ENCODE measurements at places on chromosomes 3 and 15.
A peak's percentile ranks its signal among the peaks of the same experiment; 100 is the strongest.

DNA sequence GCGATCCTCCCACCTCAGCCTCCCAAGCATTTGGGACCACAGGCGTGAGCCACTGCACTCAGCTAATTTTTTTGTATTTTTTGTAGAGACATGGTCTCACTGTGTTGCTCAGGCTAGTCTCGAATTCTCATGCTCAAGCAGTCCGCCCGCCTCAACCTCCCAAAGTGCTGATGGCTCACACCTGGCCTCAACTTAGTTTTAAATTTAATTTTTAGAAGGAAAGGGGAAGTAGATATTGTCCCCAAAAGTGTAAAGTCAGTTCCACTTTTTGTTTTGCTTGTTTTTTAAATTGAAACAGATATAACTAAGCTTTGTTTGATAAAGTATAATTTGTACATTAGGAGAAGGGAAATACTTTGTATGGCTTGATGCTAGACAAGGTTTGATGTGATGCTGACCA lies 31.3 kb upstream of the NFKBIZ start:
- no peak for DNase-seq

DNA sequence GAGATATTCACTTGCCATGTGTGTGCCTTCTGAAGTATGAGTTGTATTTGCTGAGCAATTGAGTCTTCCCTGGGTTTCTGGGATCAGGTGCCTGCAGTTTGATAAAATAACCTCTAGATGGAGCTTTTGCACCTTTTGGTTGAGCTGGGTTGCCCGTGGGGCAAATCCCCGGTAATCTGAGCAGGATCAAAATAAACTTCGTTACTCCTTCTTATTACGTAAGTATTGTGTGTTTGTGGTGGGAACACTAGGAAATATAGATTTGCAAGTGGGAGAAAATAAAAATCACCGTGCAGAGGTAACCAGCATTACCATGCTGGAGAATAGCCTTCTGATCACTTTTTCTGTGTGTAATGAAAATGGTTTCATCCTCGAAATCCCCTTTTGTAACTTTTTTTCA lies 277.4 kb upstream of the NR2E3 start:
- DNase-seq: no peak

DNA sequence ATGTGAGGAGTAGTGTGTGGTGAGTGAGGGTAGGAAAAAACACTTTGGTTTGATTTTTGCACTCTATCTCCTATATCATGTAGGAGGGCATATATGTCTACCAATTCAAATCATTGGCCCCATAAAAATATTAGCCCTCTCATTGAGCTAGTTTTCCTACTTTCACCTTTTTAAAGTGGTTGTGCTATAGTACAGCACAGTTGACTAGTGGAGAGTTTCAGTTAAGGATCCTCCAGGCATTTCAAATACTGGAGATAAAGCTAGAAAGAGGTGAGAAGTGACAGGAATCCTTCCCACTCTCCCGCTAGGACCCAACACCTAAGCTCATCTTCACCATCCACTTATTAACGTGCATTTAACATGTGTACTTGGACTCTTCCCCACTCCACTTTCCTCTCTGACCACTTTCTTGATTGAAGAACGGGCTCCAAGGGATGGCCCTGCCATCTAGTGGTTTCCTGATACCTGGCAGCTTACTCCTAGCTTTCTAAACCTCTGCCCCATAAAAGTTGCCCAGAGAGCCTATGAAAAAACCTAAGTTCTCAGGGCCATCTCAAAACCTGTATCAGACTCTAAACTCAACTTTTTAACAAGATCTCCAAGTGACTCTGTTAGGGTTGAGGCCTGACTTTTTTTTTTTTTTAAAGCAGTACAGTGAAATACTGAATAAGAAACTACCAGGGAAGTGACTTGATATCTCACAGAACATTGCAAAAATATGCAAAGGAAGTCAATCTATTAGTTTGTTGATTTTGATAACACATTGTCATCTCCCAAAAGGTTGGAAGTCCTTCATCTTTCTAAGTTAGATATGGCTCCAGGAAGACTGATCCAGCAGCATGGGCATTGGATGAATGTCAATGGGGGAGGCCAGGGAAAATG lies 17.9 kb downstream of the IL12A start:
- no peak for DNase-seq

DNA sequence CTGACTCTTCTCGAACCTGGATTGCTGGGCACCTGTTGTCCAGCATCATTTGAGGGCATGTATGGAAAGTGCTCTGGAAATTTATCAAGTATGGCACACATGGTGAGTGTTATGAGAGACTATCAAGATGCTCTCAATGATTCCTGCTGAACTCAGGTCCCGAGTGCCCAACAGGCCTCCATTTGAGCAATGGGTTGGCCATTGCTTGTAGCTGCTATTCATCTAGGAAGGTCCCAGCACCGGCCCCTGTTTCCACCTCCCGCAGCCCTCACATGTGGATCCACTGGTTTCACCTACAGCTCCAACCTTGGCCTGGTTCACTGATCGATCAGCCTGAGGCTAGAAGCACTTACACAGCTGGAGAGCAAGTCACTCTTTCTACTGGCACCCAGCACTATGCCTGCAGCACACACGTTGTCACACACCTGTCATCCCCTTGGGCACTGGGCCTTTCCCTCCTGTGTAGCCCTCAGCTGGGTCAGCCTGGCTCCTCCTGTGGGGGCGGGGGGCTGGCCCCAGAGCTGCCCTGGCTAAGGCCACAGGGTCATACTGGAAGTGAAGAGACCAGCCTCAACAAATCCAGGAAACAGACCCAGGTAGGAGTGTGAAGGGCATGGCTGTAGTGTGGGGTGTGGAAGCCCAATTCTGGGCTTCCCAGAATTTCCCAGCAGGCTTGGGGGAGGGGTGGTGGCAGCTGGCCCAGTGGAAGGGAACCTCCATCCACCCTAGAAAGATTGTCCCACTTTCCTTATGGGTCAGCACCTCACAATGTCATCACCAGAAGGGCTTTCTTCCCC lies 41.7 kb upstream of the SMAD3 start:
- DNase-seq: no peak

- DNase-seq: no peak
Measured at GRCh38 chr15:93110502-93111040, 21.6 kb upstream of the RGMA start.

DNA sequence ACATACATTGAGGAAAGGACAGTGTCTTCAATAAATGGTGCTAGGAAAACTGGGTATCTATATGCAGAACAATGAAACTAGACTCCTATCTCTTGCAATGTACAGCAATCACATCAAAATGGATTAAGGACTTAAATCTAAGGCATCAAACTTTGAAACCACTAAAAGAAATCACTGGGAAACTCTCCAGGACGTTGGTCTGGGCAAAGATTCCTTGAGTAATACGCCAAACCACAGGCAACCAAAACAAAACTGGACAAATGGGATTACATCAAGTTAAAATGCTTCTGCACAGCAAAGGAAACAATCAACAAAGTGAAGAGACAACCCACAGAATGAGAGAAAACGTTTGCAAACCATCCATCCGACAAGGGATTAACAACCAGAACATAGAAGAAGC lies 14.5 kb downstream of the LAMP3 start:
- DNase-seq: no peak

DNA sequence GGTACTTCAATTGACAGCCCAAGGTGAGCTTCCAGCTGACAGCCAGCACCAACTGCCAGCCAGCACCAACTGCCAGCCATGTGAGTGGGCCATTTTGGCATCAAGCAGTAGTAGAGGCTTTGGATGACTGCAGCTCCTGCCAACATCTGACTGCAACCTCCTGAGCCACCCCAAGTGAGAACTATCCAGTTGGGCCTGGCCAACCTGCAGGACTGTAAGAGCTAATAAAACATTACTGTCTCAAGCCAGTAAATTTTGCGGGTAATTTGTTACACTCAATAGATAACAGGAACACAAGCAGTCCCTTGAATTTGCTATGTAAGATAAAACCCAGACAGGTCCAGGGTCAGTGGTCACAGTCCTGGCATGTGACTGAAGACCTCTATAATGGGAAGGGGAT lies 29.7 kb downstream of the EPHB1 start:
- no peak for DNase-seq

DNA sequence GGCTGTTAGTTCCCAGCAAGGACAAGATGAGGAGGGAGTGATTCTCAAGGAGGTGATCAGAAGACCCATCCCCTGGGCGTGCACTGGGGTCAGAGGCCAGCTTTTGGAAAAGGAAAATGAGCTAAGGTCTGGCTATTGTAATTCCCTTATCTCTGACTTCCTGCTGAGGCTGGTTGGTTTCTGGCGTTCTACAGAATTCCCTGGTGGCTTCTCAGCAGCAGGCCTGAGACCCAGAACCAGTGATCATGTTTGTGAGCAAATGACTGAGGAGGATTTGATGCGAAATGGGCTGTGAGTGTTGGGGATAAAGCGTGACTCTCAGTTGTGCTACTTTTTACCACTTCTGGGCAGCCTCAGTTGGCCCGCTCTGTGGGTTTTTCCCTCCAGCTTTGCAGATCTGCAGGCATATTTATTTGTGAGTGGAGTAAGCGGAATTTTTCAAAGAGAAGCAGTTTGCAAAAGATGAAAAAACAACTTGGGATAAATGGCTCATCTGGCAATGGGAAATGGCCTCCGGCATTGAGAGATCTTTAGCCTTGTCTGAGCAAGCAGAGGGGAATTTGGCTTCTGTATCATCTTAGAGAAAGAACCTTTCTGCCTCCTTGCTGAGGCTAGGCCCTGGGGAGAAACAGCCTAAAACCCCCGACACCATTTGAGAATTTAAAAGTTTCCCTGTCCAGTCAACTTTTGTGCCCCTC lies 102.7 kb downstream of the SLCO3A1 start:
- DNase-seq: no peak

- peak; percentile 26 for DNase-seq
Measured at GRCh38 chr3:9746330-9746729, 3.4 kb upstream of the OGG1 start.

GRCh38 chr3:174945951-174946350 lies 86.8 kb downstream of the NAALADL2 start:
- no peak for DNase-seq

DNA sequence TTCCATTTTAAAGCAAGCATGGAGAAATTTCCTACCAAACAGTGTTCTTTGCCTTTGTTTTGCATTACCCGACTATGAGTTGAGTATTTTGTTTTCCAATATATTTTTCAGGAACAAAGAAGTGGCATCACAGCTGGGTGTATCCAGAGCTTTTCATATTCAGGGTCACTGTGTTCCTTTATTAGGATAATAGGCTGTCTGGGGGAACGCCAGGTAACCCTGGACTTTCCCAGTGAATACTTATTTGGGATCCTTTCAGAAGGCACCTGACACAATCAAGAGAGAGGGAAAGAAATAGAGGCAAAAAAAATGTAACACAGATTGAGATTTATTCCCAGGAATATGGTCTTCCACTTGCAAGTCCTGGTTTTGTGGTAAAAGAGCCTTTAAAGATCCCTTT lies 44.4 kb downstream of the PAQR5 start:
- DNase-seq: no peak

- DNase-seq: no peak
Measured at GRCh38 chr3:188001926-188002325, 152.0 kb upstream of the LPP start.

DNA sequence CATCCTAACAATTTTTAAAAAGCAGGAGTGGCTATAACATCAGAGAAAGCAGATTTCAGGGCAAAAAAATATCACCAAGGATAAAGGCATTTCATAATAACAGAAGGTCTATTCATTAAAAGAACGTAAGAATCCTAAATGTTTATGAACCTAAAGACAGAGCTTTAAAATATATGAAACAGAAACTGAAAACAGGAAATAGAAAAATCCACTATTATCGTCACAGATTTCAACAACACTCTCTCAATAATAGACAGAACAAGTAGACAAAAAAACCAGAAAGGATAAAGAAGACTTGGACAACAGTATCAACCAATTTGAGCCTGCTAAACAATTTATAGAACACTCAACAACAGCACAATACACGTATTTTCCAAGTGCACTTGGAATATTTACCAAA lies 71.4 kb downstream of the FBXL22 start:
- no peak for DNase-seq

DNA sequence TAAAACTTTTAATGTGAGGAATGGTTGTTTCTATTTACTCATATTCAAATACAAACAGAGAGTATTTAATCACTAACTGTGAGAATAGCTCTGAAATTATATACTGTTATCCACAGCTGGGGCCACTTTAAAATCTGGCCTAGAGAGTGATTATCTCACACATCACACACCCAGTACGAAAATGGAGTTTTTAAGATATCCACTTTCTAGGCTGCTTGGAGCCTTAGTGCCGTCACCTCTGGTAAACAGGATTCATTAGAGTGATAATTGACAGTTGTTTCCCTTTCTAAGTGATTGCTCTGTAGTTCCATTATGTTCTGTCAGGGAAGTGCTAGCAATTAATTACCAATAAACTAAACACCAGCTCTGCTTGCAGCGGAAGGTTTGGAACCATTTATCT lies 942.4 kb downstream of the FHIT start:
- DNase-seq: no peak

- no peak for DNase-seq
Measured at GRCh38 chr3:85554153-85554552, 595.4 kb downstream of the CADM2 start.

DNA sequence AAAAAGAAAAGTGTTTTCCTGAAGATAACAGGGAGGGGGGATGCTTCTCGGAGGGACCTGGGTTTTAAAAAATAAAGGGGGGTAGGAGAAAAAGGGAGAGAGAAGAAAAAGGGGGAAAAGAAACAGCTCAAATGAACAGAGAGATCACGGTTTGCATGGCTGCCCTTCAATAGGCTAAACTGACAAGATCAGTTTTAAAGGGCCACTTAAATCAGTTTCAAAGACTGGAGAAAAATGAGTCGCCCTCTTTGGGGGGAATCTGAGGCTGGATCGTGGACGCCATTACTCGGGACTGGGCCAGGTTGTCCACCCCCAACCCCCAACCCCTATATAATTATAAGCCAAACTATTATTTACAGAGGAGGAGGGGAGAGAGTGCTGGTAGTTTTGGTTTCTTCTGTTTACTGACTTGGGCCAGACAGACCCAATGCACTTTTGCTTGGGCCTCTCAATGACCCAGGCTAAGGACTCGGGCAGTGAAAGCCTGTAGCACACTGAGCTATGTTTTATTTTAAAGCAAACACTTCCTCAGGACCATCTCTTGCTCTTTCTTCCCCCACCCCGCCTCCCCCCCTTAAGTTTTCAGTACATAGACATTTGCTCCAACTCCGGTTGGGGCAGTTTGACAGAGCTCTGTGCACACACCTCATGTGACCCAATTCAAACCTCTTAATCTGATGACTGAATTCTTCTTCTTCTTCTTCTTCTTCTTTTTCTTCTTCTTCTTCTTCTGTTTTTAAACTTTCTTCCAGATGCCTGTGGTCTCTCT lies 6.3 kb downstream of the NR2F2 start:
- DNase-seq: no peak

GRCh38 chr15:90099072-90099867 lies 3.0 kb downstream of the IDH2 start:
- peak; percentile 61 for DNase-seq

- DNase-seq: no peak
Measured at GRCh38 chr3:48945432-48945831, 26.8 kb downstream of the ARIH2 start.

- no peak for DNase-seq
Measured at GRCh38 chr3:150544041-150544440, 2.3 kb downstream of the SERP1 start.
